ENCODE measurements at places on chromosomes 16 and 17.

DNA sequence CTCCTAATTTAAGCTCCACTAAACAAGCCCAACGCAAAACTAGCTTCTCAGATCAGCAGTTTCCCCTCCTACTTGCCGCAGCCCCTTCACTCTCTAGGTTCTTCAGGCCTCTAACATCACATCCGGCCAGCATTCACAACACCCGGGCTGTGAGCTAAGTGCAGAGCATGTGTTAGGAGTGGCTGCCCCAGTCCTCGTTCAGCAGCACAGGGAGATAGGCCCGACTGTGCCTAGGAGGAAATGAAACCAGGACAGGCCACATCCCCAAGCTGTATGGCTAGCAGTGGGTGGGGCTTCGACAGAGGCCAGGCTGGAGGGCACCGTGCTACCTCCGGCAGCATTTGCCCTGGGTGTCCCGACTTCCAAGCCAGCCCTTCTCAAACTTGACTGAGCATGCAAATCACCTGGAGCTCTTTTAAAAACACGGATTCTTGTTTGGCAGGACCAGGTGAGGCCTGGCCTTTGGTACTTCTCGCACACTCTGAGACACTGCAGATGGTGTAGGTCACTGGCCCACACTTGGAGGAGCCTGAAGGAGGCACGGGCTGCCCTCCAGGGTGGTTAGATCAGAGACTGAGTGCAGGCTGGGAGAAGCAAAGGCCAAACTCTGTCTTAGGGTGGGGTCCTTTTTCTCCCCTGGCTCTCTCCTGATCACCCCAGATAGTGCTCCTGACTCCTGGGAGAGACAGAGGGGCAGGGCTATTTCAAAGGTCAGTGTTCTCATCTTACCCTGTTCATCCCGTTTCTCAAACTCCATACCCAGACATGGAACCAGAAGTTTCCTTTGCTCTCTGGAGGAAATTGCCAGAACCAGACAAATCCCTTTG is 202.0 kb downstream of the C16orf78 start:
- DNase-seq: no peak

DNA sequence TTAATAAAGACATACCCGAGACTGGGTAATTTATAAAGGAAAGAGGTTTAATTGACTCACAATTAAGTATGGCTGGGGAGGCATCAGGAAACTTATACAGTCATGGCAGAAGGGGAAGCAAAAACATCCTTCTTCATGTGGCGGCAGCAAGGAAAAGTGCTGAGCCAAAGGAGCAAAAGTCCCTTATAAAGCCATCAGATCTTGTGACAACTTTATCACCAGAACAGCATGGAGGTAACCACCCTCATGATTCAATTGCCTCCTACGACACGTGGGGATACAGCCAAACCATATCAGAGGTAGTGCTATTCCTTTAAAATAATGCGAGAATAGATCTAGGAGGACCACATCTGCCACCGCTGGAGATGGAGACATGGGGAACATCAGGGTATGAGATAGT is 9.0 kb downstream of the C16orf54 start:
- no peak for DNase-seq

DNA sequence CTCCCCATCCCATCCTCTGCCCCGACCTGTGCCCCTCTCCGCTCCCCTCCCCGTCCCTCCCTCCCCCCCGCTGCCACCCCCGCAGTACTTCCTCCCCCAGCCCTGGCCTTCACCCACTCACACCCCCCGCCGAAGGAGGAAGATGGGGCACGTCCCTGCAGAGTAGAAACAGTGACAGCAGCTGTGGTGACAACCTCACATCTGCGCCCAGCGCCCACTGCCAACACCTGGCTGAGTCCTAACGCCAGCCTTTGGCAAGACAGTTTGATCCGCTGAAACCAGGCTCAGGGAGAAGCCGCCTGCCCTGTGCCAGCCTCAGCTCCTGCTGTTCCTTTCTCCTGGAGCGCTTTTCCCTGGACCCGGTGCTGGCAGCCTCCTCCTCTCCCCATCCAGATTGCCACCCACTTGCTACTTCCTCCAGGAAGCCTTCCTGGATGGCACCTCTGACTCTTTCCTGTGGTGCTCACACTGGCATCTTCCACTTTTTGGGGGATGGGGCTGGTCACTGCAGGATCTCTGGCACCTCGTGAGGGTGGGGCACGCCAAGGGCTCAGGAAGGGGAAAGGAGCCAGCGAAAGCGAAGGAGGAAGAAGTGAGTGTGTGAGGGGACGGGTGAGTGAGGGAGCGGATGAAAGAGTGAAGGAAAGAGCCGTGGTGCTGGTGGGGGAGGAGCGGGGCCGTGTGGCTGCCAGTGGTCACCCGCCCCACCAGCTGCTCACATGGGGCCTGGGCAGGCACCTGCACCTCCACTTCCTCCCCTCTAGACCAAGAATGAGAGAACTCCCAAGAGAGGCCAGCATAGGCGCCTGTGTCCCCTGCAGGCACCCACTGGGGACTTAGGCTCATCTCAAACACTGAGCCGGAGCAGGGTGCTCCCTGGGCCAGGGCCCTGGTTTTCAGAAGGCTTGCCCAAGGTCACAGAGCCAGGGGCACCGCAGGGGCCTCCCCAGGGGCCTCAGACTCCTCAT is 27.0 kb downstream of the ZFPM1 start:
- DNase-seq: peak; percentile 51

DNA sequence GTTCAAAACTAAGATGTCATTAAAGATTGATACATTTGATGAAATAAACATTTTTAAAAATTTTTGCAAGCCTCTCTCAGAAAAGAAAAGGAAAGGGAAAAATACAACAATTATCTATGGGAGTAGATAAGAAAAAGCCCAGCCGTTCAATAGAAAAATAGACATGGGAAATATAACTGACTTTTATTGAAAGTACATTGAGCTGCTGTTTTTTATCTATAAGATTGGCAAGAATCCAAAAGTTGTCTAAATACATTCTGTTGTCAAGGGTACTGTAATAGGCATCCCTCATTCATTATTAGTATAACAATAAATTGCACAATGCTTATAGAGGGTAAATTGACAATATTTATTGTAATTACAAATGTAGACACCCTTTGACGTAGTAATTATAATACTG is 38.4 kb upstream of the IRX6 start:
- DNase-seq: no peak
